Ammon's horn (tissue), 1 donor: ENCODE measurements at places on chromosomes 2 and 18.
A peak's percentile ranks its signal among the peaks of the same experiment; 100 is the strongest.

DNA sequence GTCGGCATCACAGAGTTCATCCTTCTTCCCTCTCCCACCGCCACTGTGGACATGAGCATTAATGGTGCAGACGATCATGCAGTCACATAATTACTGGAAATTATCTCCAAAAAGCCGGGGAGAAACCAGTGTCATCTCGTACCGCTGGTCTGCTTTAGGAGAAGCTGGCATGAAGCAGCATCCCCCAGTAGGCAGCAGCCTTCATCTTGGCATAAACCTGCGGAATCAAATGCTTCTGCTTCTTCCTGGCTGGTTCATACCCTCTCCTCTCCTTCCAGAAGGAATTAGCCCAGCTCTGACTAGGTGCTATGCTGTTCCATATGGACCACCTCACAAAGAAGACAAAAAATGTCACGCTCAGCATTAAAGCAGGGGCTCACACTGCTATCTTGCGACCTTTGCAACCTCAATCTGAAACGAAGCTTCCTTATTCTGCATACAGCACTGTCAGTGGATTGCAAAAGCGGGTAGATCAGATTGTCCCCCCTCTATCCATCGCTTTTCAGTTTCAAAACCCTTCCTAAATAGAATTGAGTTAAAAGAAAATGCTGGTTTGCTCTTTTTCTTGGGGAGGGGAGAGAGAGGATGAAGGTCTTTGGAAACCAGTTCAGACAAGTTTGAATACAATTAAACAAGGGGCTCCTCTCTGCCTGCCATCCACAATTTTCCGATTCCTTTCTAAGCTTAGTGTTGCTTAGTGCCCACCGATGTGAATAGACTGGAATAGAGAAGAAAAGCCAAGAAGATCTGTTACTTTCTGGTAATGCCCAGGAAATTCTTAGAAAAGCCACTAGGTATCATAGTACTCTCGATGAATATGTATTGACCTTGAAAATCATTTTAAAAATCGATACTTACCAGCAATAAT is 212.1 kb upstream of the ZNF521 start:
- no peak for DNase-seq

DNA sequence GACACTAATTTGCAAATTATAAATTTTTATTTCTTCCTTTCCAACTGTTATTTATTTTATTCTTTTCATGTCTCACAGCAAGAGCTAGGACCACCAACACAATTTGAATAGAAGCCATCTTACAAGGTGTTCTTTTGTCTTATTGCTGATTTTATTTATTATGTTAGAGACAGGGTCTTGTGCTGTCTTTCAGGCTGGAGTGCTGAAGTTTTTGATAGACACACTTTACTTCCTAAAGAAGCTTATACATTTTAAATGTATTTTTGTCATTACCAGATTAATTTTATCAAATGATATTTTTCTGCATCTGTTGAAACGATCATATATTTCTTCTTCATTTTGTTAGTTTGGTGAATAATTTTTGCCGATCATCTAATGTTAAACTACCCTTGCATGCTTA is 130.3 kb upstream of the BCL2L11 start:
- no peak for DNase-seq

DNA sequence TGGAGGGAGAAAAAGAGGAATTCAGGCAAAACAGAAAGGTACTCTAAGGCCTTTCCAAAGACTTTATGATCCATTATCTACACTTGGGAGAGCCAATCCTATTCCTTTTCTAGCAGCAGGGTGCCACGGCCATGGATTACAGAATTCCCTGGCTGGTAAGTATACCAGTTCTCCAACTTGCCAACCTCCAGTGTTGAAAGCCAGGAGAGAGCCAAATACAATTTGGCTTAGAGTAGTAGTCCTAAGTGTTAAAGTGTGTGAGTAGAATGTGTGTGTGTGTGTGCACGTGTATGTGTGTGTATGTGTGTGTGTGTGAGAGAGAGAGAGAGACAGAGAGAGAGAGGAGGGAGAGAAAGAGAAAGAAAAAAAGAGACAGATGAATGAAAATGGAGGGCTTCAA is 43.3 kb downstream of the WDPCP start:
- no peak for DNase-seq

- DNase-seq: no peak
Observed at GRCh38 chr2:141393214-141393545, 737.6 kb downstream of the LRP1B start.

DNA sequence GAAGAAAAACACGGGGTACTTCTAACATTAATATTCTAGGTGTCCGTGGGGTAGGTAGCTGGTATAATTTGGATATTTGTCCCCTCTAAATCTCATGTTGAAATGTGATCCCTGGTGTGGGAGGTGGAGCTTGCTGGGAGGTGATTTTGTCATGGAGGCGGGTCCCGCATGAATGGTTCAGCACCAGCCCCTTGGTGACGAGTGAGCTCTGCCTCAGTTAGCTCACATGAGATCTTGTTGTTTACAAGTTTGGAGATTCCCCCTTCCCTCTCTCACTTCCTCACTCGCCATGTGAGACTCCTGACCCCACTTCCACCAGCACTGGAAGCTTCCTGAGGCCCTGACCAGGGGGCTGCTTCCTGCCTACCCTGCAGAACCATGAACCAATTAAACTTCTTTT is 35.4 kb upstream of the DNER start:
- DNase-seq: no peak

DNA sequence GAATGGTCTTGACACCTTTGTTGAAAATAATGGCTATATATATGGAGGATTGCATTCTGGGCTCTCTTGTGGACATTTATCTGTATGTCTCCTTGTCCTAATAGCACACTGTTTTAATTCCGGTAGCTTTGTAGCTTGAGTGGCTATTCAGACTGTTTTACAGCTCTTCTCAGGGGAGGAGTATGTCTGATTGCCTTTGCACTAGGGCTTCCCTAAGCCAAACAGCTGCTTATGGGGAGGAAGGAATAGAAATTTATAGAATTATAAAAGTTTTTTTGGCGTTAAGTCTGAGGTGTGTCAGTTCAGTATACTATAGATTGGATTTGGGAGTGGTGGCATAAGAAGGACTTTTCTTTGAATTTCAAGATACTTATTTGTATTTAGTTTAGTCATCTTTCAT is 12.6 kb downstream of the SEH1L start:
- DNase-seq: no peak

DNA sequence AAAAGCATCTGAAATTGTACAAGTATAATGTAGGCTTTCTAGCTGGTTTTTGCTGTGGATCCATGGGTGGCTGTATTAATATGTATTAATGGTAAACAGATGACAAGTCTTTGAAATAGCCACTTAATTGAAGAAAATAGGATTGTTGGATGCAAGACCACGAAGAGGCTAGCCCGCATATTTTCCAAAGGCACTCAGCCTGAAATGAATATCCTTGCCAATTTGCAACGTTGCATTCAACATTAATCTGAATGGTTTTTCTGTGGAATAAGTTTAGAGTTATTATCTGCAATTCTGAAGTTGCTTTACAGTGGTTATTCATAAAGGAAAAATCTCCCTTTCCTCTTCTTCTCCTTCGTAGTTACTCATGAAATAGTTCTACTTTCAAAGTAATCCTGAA is 86.2 kb upstream of the SPATS2L start:
- DNase-seq: no peak

DNA sequence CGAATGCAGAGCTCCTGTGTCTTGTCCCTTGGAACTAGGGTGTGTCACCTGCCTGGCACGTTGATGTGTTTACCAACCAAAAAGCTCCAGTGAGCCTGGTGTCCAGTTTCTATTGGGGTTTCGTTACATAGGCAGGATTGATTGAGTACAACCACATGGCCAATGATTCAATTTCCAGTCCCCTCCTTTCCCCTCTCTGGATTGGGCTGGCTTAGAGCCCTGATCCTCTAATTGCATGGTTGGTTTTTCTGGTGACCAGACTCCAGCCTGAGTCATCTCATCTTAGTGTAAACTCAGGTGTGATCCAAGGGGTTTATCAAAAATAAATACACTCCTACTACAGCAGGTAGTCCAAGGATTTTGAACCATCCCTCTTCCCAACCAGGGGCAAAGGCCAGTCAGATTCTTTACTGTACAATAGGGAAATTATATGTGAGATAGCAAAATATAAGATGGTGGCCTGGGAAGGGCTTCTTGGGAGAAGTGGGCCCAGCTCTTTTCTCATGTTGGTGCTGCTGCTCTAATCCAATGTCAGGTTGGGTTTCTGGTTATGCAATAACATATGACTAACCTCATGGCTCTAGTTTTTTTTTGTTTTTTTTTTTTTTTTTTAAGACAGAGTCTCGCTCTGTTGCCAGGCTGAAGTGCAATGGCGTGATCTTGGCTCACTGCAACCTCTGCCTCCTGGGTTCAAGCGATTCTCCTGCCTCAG is 64.7 kb upstream of the MGAT5 start:
- DNase-seq: no peak

DNA sequence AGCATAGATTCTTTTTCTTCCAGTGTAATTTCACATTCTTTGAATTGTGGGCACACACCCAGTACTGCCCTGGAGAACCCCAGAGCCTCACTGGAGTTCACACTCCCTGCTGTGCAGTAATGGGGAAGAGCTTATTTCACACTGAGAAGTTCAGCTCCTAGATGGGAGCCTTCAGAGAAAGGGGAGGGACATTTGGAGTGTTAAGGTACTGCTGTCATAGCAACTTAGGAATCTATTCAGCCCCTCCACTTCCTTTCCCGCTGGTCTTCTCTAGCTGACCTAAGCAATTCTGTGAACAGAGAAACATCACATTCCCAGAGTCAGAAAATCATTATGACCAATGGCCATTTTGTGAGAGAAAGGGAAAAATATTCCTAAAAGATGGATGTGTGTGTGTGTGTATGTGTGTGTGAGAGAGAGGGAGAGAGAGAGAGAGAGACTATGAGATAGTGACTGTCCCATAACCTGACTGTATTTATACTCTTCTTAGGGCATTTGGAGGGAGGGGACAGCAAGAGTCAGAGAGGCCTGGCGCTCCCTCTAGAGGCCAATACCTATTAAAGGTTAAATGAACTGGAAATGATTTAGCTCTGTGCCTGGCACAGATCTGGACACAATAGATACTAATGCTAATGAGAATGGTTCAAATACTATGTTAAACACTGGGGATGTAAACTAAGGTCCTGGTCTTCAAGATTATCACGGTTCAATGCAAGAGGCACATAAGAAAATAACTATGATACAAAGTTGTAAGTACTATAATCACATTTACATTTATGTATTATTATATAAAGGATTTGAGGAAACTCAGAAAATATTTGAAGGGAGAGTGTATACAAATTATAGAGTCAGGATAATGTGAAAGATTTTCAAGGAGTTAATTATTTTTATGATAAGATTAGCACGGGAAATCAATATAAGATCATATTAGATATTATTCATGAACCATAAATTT is 41.5 kb upstream of the RPE start:
- peak; percentile 73 for DNase-seq

DNA sequence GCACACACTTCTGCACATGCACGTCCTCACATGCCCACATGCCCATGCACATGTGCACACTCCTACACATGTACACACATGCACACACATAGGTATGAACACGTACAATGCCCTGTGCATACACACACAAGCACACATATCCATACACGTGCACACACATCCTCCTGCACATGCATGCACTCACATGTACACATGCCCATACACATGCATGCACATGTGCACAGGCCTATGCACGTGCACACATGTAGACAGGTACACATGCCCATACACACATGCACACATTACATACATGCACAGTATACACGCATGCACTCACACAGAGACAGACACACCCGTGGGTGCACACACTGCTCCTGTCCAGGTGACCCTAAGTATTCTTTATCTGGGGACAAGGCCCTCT is 34.3 kb downstream of the GPC1 start:
- DNase-seq: no peak

GRCh38 chr2:175136334-175137215 is 31.4 kb downstream of the ATF2 start:
- DNase-seq: no peak

- no peak for DNase-seq
Observed at GRCh38 chr18:62585274-62586150, 62.7 kb downstream of the ZCCHC2 start.

DNA sequence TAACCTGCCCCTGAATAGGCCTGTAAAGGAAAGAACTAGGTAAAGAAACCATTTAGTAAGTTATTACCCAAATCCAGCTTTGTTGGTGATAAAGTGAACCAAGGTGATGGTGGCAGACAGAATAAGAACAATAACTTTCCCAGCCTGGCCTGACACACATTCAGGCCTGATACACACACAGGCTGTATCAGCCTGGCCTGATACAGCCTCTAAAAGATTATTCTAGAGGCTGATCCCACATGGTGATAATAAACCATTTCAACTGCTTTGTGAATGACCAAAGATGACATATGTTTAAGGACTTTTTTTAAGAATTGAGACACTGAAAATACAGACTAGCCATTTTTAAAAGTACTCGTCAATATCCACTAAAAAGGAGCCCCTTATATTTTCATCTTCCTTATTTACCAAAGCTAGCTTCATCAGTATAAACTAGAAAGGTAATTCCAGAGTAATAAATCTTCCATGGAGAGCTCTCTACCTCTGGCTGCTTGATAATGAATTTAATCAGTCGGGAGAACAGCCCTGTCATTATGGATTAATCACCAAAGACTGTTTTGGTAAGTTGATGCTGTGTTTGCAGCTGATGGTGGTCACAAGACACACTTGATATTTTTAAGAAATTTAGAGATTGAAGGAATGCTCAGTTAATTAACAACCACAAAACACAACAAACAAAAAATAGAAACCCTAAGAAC is 77.2 kb downstream of the SLC8A1 start:
- DNase-seq: no peak

DNA sequence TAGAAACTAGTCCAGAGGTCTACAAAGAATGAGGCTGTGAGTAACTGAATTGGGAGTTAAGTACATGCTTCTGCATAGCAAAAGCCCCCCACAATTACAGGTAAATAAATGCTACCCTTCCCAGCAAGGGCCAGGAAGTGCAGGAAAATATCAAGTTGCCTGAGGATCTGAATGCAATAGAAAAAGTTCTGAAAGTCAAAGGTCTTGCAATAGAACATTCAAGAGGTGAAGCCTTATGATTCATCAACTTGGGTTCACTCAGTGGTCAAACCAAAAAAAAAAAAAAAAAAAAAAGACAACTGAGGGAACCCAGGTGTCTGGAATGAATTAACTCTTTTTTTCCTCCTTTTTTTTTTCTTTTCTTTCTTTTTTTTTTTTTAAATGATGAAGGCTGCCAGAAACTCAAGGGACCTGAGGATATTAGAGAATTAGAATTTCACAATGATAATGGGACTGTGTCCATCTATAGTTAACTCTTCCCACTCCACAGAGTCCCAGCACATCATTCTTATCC is 42.9 kb upstream of the RFX8 start:
- no peak for DNase-seq

DNA sequence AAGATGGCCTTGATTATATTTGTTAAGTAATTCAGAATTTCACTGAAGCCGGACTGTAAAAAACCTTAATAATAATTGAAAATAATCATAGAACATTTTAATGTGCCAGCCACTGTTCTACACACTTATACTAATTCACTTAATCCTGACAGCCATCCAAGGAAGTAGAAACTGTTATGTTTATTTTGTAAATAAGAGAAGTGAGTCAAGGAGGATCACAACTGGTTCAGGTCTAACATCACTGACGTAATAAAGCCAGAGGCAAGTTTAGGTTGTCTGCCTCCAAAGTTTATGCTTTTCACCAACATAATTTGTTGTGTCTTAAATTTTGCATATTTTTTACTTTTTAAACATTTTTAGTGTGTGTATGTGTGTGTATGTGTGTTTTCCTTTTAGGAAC is 436.1 kb downstream of the LRRTM4 start:
- no peak for DNase-seq

GRCh38 chr2:96106991-96107707 is 9.2 kb downstream of the ADRA2B start:
- no peak for DNase-seq
